ENCODE measurements at places on chromosomes 6 and 20.

GRCh38 chr6:20266851-20267608, 54.8 kb upstream of the MBOAT1 start:
- peak; percentile 39 for DNase-seq

GRCh38 chr6:43676962-43677606, 10.5 kb downstream of the MRPS18A start:
- no peak for DNase-seq

GRCh38 chr6:42278131-42278853, 60.6 kb upstream of the MRPS10 start:
- DNase-seq: no peak

DNA sequence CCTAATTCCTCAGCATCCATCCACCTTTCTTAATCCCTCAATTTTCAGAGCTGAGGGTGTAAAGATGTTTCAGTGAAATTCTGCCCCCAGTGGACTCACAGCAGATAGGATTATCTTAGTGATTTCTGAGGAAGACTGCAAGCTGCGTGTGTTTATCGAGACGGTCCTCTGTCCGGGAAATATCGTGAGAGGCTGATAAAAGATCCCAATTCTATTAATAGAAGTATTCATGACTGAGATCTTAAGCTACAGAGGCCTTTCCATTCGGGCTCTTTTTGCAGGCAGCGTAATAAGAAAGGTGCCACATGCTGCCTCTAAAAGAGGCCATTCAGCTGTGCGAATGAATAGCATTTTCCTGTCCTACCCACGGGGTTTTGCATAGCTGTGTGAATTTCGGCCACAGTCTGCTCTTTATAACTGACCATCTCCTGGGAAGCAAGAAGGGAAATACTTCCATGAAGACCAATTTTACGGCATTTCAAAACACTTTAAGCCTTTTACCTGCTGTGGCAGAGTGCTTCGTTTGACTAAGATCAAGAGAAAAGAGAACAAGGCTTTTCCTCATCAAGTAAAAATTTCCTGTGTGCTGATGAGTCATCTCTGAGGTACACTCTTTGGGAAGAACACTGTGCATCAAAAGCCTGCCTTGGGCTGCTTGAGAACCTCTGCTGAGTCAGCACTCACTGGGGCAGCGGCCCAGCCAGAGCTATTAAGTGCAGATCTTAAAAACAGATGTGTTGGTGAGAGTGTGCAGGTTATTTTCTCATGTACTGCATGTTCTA, 208.8 kb downstream of the ARHGAP18 start:
- DNase-seq: peak; percentile 33

DNA sequence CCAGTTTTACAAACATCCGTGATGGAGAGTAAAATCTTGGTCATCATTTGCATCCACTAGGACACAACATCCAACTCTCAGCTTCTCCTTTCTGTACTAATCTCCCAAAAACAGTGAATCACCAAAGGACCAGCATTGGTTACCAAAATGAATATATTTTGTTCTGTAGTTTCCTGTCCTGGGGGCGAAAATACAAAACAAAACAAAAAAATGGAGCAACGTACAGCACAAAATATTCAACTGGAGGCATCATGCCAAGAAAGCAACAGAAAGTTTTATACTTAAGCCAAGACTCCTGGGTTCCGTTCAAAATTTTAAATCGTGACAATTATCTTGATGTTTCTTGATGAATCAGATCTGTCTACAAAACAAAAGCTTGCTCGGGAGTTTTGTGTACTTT, 126.6 kb upstream of the CCDC28A start:
- no peak for DNase-seq

GRCh38 chr6:112007805-112008204, 46.1 kb upstream of the CCN6 start:
- peak; percentile 87 for DNase-seq

GRCh38 chr20:17733767-17734304, 34.1 kb downstream of the BANF2 start:
- no peak for DNase-seq

GRCh38 chr20:54587408-54587807, 112.0 kb downstream of the DOK5 start:
- no peak for DNase-seq

GRCh38 chr20:50342638-50343102, 152.0 kb downstream of the CEBPB start:
- no peak for DNase-seq

GRCh38 chr20:20253744-20254330, 114.1 kb upstream of the INSM1 start:
- no peak for DNase-seq

- no peak for DNase-seq
These were observed 168.1 kb downstream of the NFATC2 start for GRCh38 chr20:51374456-51374830.

DNA sequence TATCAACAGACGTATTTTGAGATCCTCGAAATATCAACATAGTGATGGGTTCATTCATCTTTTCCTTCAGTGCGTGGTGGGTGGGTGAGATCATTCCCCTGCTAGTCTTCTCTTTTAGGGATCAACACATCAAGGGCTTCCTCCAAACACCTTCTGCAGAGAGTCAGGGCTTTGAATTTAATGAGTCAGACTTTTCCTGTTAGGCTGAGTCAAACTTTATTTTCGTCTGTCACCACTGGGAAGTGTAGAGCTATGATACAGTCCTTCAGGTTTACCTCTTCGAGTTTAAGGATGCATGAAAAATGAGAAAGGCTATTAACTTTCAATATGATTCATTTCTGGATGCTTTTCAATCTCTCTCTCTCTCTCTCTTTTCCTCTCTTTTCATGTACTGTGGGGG, 189.1 kb downstream of the BMP2 start:
- DNase-seq: peak; percentile 18

- DNase-seq: peak; percentile 69
These were observed 24.1 kb upstream of the ROS1 start for GRCh38 chr6:117449549-117450439.

- peak; percentile 94 for DNase-seq
These were observed 31.5 kb upstream of the TGM2 start for GRCh38 chr20:38196592-38196991.

DNA sequence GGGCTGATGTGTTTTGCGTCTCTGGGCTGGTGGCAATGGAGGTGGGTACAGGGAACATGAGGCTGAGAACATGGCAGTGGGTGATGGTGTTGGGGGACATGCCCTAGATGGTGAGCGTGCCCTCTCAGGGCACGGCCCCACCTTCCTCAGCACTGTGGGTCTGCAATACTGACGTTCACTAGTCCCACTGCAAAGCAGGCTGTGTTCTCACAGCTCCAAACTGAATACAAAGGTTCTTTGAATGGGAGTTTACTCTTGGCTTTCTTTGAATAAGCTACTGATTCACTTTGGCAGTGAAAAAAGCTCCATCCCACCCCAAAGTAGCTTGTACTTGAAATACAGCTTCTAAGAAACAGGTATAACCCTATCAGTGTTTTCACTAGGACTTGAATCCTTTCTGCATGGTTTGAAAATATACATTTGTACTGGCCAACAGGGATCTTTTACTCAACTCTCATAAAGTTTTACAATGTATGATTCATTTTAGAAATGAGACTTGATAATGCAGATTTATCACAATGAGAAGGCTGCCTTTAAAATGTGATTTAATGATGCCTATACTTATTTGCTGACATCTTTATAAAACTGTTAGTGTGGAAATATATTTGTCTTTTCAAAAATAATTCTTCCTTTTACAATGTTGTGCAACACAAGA, 400.7 kb downstream of the ZFAND3 start:
- no peak for DNase-seq

- no peak for DNase-seq
These were observed 245.4 kb downstream of the NRN1 start for GRCh38 chr6:5761370-5761769.

GRCh38 chr20:63310265-63310991, 17.4 kb downstream of the COL20A1 start:
- no peak for DNase-seq

DNA sequence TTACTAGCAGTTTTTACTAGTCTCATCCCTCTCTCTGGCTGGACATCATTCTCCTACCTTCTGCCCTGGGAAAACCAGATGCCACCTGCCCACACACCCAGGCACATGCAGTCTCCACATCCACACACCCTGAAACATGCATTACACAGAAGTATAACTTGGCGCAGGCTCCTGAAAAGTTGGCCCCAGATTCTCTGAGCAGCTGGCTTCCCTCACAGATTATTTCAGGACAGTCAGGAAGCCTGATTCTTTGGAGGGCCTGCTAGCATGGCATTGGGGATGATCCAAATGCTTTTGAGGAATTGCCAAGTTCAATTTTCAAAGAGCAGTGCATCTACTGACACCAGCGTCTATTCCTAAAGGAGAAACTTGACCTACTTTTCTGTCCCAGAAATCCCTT, 27.8 kb upstream of the KIF16B start:
- no peak for DNase-seq

- no peak for DNase-seq
These were observed 180.5 kb downstream of the ISM1 start for GRCh38 chr20:13401596-13401995.

All from suppressor macrophage treated with lipopolysaccharide for 4 hours (primary cell).